LHCN-M2 (cell line): ENCODE measurements at places on chromosomes 4 and X. TPM values are rescaled to one million over a fixed set of nuclear protein-coding genes. Genes with fewer than 3 reads are reported as not detected.

GRCh38 chrX:115068896-115069295 is 51.5 kb upstream of the IL13RA2 start:
- DNase-seq: no peak

GRCh38 chrX:86148024-86148511 is at the start of gene DACH2:
TSS of gene DACH2 (plus strand) at chrX:86148451.
- DNase-seq: no peak

DNA sequence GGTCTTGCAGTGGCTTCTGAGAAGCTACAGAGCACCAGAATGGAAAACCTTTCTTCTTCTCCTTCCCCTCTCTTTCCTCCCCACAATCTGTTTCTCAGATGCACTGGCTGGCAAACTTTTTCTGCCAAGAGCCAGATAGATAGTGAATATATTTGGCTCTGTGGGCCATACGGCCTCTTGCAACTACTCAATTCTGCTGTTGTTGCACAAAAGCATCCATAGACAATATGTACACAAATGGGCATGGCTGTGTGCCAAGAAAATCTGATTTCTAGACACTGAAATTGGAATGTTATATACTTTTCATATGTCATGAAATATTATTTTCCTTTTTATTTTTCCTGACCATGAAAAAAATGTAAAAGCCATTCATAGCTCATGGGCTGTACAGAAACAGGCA is 3.1 kb downstream of the PHEX start:
- no peak for DNase-seq

- DNase-seq: no peak
Measured at GRCh38 chr4:54213001-54213400, 16.1 kb upstream of the PDGFRA start.

GRCh38 chrX:154370300-154371016 is 4.0 kb downstream of the FLNA start:
- no peak for DNase-seq

GRCh38 chr4:38153387-38153760 is 193.2 kb downstream of the PTTG2 start:
- no peak for DNase-seq

The FAM156B gene
- total RNA-seq: 36.2 and 40.1 TPM in 2 replicates
